ENCODE measurements at places on chromosomes 7 and 10. TPM values are rescaled to one million over a fixed set of nuclear protein-coding genes. Genes with fewer than 3 reads are reported as not detected.

FXYD4 gene
- polyA plus RNA-seq, result 0.49 TPM

HOXA4 gene
- polyA plus RNA-seq, result 19.5 TPM

LIPN gene
- not detected for polyA plus RNA-seq

KLHL7 gene
- polyA plus RNA-seq, result 41.4 TPM

SLK gene
- polyA plus RNA-seq, result 61.0 TPM

MRC1 gene
- polyA plus RNA-seq, result 8.9 TPM

GIMAP2 gene
- polyA plus RNA-seq, result 7.2 TPM

GRCh38 chr10:79331709-79332108 is 15.6 kb upstream of the PPIF start:
- DNase-seq, result no peak

- DNase-seq, result no peak
Observed at GRCh38 chr10:101047961-101048892, 13.6 kb upstream of the KAZALD1 start.

- no peak for DNase-seq
Observed at GRCh38 chr10:20274571-20274970, 458.3 kb downstream of the PLXDC2 start.

DNA sequence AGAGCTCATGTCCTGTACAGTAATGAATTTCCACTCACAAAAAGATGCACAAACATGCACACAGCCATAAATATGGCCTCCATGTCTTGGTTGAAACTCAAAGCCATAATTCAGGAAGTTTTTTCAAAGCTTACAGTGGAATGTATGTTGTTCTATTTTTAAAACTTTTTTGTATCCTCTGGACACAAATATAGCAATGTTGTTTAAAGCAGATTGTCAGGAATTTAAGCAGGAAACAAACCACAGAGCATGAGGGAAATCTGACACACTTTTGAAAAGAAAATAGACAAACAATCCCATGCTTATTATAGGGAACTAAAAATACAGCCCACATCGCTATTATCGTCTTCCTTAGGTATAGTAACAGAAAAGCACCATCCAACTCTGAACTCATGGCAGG is 21.5 kb downstream of the LRRN3 start:
- DNase-seq, result no peak

GRCh38 chr7:146876411-146876810 is 759.8 kb downstream of the CNTNAP2 start:
- no peak for DNase-seq

- DNase-seq, result no peak
Observed at GRCh38 chr7:131110297-131111080, 217.2 kb upstream of the MKLN1 start.

DNA sequence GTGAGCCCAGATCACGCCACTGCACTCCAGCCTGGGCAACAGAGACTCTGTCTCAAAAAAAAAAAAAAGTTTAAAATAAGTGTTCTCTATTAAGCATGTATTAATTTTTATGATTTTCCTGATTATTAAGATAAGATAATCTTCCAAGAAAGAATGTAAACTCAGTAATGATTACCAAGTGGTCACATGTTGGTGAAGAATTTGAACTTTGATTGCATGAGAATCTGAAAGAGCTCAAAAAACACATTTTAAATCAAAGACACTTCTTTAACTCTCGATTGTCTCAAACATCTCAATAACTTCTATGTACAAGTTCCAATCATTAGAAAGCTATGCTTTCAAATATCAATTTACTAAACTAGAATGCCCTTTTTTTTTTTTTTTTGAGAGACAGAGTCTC is 33.8 kb downstream of the SNX8 start:
- DNase-seq, result no peak

DNA sequence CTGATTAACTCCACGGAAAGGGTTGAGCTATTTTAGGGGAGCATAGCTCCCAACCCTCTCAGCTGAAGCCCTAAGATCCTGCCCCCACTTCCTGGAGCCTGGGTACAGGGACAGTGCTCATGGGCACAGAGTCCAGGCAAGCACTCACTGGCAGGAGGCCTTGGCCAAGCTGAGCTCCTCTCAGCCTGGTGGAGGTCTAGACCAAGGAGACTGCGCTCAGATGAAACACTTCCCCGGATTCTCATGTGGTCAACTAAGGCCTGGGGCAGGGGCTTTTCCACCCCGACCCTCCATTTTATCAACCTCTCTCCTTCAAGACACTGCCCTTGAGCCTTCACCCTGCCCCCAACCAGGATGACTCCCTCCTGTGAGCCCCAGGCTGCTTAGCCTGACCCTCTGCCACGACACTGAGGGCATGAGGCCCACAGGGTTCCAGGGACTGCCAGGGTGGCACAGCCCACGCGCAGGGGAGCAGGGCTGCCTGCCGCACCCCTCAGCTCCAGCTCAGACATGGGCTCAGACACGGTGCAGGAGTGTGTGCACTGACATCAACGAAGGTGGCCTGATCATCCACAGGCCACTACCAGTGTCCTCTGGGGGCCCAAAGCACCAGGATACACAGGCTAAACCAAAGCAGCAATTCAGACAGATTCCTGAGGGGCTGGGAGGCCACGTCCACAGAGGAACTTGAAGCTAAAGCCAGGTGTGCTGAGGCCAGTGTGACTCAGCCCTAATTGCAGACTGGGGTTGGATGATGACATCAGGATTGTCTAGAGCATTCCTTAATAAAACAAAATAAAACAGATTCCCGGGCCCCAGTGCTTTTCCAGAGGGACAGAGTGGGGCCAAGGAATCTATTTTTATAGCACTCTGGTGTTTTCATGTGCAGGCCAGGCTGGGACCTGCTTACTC is 18.8 kb downstream of the CHAT start:
- no peak for DNase-seq

GRCh38 chr10:48271047-48271730 is 3.3 kb downstream of the FRMPD2 start:
- DNase-seq, result no peak

- DNase-seq, result no peak
Observed at GRCh38 chr10:1553951-1554350, 183.4 kb downstream of the ADARB2 start.

All from renal pelvis (tissue), 12 donors.